ENCODE measurements at places on chromosomes 11 and 22. TPM values are rescaled to one million over a fixed set of nuclear protein-coding genes. Genes with fewer than 3 reads are reported as not detected.

MAJIN gene
- not detected for polyA plus RNA-seq

SHISA8 gene
- polyA plus RNA-seq = not detected

DNA sequence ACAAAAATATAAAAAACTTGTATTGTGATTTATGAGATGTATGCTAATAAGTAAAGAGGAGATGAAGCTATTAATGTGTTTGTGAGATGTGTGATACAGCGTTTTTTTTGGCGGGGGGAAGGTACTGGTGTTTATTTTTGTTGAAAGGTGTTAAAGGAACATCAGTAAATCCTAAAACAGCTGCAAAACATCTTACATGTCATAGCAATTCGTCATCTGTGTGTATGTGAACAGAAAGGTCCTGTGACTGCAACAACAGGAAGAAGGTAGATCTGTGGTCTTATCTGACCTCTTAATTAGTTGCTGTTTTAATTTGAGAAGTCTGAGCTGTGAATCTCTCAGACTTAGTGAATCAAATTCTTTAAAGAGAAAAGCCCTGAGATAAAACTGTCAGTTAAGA, 1041.1 kb downstream of the JRKL start:
- H3K27ac ChIP-seq = no peak overlapping the region
- no peaks in the 10 kb centered on the region for H3K27me3 ChIP-seq
- DNase-seq = no peak
- H3K36me3 ChIP-seq = no peaks in the 10 kb centered on the region
- H3K4me3 ChIP-seq = no peak overlapping the region

- no peak overlapping the region for H3K27ac ChIP-seq
- no peaks in the 10 kb centered on the region for H3K27me3 ChIP-seq
- H3K4me3 ChIP-seq = no peak overlapping the region
- H3K36me3 ChIP-seq = no peaks in the 10 kb centered on the region
Observed at GRCh38 chr11:42410251-42410955, 901.4 kb upstream of the API5 start.

All from psoas muscle (tissue), 8 donors.